Activated naive CD8-positive, alpha-beta T cell treated with anti-CD3 and anti-CD28 coated beads, Interleukin-2, amount 10 ng/mL, durations not matched to agents 7 days and 5 days (primary cell): ENCODE measurements at places on chromosomes 11 and 22.

DNA sequence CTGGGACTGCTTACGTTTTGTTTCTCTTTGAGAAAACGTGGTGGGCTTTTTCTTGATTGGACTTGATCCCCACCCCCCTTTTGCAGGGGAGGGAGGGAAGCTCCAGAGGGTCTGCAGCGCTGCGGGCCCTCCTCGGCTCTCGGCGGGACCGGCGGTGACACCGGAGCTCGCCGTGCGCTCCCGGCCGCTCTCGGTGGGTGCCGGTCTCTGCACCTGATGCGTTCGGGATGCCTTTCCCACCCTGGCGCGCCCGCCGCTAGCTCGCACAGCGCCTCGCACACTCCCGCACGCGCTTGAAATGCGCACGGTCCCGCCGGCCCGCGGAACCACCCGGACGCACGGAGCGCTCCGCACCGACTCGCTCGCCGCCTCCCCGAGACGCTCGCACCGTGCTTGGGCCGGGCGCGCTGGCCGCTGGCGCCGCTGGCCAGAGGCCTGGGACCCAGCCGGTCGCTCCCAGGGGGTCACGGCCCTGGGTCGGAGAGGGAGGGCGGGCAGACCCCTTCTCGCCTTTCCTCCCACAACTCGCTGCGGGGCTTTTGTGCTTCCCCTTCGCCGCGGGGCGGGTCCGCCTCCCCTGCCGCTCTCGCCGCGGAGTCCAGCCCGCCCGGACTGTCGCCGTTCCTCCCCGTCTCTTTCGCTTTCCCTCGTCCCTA lies 1.0 kb downstream of the ZBTB16 start:
- DNase-seq: peak; percentile 68

GRCh38 chr11:124844664-124845079 lies 20.6 kb upstream of the ROBO3 start:
- no peak for DNase-seq

- DNase-seq: no peak
Observed at GRCh38 chr11:83115551-83115950, 41.4 kb upstream of the PCF11 start.

DNA sequence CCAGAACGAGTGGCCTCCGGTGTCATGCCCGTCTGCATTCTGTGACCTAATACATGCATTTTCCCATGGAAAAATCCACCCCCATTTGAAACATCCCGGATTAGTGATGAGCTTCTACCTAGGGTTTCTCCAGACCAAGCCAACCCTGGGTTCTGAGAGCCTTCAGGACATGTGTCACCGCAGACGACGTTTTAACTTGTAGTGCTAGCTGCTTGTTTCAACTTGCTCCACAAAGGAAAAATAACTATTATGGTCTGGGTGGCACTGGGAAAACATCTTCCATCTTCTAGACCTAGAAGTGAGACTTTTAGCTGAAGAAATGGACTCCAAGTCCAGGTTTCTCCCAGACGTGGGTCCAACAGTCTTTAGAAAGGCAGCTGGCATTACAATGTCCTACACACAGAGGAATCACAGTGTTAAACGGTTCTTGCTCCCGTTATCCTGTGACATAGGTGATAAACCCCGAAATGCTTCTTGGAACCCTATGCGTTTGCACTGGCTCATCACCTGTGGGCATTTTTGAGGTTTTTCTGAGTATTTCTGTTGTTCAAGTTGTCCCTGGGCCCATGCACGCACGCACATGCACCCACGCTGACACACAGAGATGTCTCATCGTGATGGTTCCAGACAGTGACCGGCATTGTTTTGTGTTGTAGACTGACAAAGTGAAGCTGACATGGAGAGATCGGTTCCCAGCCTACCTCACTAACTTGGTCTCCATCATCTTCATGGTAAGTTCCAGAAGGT lies 46.6 kb upstream of the FADD start:
- no peak for DNase-seq

DNA sequence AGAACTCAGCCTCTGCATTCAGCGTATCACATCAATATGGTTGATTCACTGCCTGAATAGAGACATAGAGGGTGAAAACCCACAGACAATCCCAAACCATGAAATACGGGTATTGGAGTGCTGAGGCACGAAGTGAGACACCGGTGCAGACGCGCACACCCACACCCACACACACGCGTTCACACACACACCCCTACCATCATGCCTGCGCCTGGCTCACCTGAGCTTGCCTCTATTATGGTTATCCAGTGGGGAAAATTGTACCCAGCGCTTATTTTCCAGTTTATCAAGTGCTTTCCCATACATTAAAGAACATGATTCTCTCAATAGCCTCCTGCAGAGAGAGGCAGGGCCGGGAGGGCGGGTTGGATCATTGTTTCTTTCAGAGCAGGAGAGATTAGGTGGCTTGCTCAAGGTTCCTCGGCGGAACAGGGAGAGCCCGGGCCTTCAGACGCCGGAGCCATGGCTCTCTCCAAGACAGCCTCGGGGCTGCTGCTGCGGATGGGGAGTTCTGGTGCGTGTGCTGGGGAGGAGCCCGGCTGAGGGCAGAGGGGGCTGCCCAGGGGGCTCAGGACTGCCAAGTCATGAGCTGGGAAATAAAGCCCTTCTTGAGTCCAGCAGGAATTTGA lies 78.9 kb upstream of the THY1 start:
- no peak for DNase-seq

DNA sequence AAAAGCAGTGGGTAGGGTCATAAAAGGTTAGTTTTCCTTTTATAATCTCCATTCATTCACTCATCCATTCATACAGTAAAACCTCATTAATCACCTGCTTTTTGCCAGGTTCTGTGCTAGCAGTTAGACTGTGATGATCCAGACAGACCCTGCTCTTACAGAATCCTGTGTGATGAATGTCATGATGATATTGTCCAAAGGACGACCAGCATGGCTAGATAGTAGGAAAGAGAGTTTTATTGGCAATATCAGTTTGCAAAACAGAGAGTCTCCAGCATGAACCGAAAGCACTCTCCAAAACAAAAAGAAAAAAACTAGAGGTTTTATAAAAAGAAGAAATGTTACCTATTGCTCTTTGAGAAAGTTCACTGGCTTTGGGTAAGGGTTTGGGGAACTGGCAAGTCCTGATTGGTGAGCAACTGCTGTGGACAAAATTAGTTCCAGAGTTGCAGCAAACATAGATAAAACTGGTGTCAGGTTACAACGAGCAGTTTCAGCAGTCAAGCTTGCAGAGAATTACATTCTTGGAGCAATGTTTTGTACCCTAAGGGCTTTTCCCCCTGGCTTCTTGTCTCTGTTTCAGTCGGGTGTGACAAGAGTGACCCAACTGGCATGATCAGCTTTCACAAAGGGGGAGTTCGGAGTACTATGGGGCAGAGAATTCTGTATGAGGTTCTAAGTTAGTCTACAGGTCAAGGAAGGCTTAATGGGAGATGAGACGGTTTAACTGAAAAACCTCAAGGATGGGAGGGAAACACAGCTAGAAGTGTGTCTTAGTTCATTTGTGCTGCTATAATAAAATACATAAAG lies 58.3 kb downstream of the HSD17B12 start:
- no peak for DNase-seq

DNA sequence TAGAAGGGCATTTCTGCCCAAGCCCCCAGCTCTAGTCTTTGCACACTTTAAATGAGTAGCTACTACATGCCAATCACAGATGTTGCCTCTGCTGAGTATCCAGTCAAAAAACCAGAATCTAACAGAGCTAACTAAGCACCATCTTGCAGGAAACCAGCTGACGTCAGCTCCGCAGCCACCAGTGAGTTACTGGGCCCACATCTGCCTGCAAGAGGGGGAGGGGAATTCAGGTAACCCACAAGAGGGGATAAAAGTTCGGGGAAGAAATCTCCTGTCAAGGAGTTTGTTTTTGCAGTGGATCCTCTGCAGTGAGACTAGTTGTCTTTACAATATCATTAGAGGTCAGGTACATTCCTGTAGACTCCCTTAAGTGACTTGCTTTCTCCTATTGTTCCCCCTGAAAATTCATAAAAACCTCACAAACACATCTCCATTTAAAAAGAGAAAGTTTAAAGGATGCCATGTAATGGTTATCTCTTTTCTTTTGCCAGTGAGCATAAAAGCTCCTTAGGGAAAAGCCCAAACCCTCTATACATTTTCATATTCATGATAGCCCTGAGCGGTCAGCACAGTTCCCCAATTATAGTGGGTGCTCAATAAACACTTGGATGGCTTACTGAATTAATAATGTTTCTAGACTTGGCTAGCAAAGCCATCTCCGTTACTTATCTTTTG lies 9.3 kb downstream of the CD44 start:
- no peak for DNase-seq

DNA sequence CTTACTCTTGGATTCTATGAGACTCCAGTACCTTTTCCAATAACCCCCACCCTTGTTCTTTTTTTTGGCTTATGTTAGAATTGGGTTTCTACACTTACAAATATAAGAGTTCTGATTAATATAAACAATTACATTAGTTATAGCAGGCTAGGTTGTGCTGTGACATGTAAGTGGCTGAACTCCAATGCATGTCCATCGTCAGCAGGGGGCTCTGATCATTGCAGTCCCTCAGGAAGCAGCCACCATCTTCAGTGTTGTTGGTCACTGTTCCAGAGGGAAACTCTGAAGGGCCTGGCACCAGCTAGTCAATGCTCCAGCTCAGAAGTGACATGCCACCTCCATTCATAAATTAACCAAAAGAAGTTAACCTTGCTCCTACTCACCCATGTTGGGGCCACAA lies 5.6 kb downstream of the LIPT2 start:
- no peak for DNase-seq

DNA sequence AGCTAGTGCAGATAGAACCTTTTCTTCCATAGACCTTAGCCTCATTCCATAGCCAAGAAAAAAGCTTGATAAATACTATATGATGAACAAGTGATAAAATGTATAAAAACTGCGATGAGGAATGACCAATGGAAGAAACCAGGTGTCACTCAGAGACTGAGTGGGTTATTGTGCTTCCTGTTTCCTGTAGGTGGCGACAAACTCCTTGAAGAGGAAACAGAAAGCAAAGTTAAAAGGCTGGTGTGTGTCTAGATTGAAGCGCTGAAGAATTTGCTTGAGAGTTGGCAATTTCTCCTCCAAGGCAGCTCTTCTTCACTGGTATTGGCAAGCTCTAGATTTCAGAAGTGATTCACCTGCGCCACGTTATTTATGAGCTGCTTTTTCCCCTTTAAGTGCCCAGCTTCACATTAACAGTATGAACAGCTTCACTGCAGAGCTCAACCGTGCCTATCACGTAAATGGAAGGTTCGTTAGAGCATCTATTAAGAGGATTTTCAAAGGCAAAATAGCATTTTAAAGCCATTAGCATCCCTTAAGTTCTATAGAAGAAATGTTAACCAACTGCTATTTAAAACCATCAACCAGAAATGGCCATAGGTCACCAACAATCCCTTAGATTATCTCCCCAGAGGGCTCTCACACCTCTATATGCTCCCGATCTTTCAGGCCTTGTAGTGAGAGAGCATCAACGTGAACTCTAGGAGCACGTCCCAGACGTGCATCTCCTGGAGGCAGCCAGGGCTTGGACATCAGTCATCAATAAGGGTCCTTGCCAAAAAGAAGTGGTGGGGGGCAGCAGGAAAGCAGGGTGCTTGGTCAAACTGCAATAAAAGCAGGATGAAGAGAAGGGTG lies 179.4 kb downstream of the CADM1 start:
- no peak for DNase-seq

DNA sequence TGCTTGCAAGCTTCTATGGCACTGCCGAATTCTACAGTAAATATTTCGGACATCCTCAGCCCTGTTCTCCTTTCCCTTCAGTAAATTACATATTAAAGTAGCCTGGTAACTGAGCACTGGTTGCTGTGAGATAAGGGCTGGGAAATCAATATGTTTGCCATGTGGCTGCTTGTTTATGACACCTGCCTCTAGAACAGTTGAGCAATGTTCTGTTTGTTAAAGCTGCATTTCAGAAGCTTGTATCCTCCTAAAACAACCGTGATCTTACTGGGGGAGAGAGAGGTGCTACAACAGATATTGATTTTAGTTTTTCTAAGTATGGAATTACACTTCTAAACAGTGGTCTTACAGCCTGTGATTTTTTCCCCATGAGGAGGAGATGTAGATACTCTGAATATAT lies 39.4 kb downstream of the ZBTB16 start:
- DNase-seq: no peak

- no peak for DNase-seq
Observed at GRCh38 chr11:50080256-50080655, 47.6 kb downstream of the OR4C45 start.

- DNase-seq: no peak
Observed at GRCh38 chr22:22171357-22172218, 73.0 kb upstream of the VPREB1 start.

DNA sequence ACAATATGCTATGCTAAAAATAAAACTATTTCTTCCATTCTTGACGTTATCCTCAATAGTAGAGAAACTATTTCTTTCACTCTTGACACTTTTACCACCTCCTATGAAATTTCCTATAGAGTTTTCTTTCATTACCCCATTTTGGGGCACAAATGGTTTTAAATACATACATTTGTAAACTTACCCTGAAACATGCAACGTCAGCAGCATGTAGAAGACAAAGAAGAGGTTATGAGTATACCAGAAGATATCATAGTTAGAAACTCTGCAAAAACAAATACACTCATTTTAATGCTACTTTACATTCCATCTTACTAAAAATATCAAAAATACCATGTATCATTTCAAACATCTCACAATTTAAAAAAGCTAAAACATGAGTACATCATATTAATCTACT lies 69.5 kb downstream of the NOX4 start:
- no peak for DNase-seq
